Fibroblast of pulmonary artery (primary cell): ENCODE measurements at places on chromosomes 12 and 14.

- DNase-seq: peak; percentile 72
Measured at GRCh38 chr12:38921025-38921677, 15.8 kb upstream of the CPNE8 start.

GRCh38 chr12:80581783-80582182 is 125.7 kb upstream of the MYF6 start:
- DNase-seq: no peak

GRCh38 chr14:93015064-93015463 is 92.1 kb downstream of the CHGA start:
- no peak for DNase-seq

DNA sequence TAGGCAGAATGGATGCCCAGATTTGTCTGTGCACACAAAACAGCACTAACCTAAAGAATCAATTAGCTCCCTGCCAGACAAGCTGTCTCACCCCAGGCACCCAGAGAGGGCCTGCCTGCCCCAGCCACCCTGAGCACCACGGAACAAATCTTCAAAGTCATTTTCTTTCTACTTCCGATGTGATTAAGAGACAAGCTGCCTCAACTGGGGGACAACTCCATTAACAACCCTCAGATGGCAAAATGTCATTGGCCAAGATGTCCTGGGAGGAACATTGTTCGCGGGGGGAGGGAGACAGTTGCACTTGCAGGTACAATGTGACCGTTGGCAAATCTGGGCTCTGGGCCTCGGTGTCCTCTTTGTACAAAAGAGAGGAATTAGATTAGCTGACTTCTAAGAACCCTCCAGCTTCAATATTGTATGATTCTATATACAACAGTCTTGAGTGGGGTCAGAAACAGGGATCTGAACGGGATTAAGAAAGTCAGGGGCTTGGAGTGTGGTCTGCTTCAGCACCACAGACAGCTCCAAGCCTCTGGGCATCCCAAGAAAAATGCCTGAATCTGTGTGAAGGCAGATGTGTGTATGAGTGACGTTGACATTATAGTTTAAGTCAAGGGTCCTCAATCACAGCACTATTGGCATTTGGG is 42.8 kb upstream of the CMKLR1 start:
- DNase-seq: peak; percentile 17

GRCh38 chr12:108613548-108613947 is 15.7 kb upstream of the TMEM119 start:
- no peak for DNase-seq

DNA sequence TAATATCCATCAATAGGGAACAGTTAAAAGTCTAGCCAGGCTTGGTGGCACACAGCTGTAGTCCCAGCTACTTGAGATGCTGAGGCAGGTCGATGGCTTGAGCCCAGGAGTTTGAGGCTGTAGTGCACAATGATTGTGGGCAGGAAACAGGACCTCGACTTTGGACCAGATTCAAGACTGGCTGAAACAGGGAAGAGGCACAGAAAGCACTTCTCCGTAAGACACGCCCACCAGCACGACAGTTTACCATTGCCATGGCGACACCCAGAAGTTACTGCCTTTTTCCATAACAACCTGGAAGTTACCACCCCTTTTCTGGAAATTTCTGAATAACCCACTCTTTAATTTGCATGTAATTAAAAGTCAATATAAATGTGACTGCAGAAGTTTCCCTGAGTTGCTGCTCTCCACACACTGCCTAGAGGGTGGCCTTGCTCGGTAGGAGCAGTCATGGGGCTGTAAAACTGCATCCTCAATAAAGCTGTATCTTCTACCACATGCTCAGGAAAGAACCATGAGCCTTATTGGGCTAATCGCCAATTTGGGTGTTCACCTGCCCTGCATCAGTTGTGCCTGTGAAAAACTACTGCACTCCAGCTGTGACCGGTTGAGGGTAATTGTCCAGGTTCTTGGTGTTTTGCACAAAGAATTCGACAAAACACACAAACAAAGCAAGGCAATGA is 4.6 kb upstream of the LRRC23 start:
- peak; percentile 70 for DNase-seq

DNA sequence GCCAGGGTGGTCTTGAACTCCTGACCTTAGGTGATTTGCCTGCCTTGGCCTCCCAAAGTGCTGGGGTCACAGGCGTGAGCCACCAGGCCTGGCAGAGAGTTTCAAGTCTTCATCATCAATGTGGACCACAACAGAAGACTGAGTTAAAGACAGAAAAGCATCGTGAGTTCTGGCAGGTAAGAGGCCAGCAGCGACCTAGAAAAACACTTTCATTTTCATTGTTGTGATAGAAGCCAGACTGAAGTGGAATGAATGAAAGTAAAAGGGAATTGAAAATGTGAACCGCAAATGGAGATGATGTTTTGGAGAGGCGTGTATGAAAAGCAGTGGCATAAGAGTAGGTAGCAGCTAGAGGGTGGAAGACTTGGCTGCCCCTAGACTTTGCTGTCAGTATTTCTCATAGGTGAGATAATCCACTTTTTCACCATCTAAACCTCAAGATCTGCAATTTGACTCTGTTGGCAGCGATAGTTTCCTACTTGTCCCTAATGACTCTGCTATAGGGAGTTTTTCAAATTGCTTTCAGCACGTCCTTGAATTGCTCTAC is 47.1 kb upstream of the PLEKHA5 start:
- no peak for DNase-seq

DNA sequence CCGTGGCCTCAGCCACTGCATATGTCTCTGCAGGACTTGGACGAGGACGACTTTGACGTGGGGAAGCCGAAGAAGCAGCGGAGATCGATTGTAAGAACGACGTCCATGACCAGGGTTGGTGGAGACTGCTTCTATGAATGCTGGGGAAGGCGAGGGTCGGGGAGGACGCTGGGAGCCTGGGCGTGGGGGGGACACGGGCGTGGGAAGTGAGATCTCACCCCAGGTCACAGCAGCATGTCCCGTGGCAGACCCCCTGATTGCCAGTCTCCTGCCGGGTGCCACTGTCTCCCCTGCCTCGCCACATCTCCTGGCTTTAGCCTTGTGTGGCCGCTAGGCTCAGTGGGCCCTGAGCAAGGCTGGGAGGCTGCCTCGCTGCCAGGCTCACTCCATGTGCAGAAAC is 29.9 kb upstream of the TEX22 start:
- no peak for DNase-seq

- DNase-seq: no peak
Measured at GRCh38 chr14:58690801-58691516, 53.2 kb downstream of the DACT1 start.

GRCh38 chr14:99707921-99708320 is 23.8 kb downstream of the CYP46A1 start:
- no peak for DNase-seq

- DNase-seq: no peak
Measured at GRCh38 chr12:8099235-8099634, 17.2 kb downstream of the NECAP1 start.

GRCh38 chr14:53975444-53975843 is 18.8 kb upstream of the BMP4 start:
- DNase-seq: no peak

DNA sequence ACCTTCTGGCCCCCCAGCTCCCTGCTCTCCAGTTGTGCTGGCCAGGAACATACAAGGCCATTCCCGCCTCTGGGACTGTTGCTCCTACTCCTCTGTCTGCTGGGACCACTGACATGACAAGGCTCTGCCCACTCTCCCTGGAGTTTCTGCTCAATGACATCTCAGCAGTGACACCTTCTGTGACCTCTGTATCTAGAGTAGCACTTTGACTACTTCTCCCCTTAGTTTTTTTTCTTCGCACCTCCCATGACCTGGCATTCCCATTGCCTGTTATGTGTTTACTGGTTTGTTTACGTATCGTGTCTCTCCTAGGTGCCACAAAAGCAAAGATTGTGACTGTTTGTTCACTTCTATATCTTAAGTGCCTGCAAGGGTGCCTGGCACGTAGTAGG is 40.1 kb upstream of the TMEM263 start:
- DNase-seq: no peak

- no peak for DNase-seq
Measured at GRCh38 chr14:72752034-72752412, 141.9 kb downstream of the DPF3 start.

- no peak for DNase-seq
Measured at GRCh38 chr12:75414671-75415070, 23.8 kb downstream of the GLIPR1L2 start.
